Right cardiac atrium (tissue), 5 donors: ENCODE measurements at places on chromosomes 16 and 17.

DNA sequence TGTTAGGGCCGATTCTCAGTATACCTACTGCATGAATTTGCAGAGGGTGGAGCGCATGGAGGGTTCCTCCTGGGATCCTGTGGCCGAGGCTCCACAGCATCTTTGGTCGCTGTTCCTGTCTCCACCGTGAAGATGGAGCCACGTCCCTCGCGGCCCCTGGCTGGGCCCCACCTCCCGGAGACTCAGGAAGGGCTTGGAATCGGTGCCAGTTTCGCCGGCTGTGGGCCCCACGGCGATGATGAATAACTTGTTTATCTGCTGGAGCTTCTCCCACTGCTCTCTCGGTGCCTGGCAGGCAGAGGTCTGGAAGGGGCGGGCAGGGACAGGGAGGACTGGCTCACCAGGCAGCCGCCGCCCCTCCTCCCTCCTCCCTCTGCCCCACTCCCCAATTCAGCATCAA lies 8.1 kb downstream of the SLC5A11 start:
- DNase-seq, result peak; percentile 72

DNA sequence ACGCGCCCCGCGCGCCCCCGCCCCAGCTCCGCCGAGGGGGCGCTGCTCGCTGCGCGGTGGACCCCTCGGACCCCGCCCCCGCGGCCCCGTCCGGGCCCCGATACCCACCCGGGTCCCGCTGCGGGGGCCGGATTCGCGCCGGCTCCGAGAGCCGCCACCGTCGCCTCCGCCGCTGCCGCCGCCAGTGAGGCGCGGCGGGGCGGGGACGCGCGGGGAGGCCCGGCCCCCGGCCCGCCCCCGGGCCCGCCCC lies at the start of gene TBC1D16:
TBC1D16 (minus strand) TSS at position 186 of the 250 bp plus-strand sequence. CDS start 22,325 bp downstream, outside the sequence.
- DNase-seq, result no peak

- no peak for DNase-seq
These were observed 11.4 kb downstream of the SLC13A5 start for GRCh38 chr17:6701719-6702118.

DNA sequence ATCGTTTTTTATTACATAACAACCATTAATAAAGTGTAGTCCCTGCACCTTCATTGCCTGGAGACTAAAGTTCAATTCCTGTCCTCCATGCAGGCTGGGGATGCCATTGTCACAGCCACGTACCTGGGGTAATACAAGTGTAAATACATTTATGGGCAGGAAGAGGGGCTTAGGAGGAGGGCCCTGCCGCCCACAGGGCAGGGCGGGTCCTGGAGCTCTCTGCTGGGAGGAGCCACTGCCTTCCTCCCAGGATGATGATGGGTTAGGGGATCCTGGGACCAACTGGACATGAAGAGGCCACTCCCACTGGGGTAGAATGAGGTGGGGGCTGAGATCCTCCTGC lies 44.1 kb upstream of the SLC38A10 start:
- DNase-seq, result no peak

DNA sequence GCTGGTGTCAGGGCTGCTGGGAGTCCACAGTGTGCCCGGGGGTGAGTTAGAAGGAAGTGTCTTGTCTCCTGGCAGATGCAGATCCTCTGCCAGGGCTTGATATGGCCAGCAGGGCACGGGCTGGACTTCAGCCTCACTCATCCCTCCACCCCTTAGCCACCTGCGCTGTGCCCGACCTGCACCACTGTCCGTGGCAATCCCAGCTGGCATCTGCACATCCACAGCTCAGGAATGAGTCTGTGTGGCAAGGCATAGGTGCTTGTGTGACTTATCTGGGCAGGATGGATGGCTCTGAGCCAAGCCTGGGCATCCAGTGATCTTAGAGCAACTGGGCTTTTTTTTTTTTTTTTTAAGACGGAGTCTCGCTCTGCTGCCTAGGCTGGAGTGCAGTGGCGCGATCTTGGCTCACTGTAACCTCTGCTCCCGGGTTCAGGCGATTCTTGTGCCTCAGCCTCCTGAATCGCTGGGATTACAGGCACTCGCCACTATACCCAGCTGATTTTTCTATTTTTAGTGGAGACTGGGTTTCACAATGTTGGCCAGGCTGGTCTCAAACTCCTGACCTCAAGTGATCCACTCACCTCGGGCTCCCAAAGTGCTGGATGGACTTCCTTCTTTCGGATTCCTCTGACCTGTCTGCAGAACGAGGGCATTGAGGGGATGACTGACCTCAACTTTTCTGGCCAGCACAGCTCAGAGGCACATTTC lies 22.5 kb upstream of the CACNG1 start:
- no peak for DNase-seq

DNA sequence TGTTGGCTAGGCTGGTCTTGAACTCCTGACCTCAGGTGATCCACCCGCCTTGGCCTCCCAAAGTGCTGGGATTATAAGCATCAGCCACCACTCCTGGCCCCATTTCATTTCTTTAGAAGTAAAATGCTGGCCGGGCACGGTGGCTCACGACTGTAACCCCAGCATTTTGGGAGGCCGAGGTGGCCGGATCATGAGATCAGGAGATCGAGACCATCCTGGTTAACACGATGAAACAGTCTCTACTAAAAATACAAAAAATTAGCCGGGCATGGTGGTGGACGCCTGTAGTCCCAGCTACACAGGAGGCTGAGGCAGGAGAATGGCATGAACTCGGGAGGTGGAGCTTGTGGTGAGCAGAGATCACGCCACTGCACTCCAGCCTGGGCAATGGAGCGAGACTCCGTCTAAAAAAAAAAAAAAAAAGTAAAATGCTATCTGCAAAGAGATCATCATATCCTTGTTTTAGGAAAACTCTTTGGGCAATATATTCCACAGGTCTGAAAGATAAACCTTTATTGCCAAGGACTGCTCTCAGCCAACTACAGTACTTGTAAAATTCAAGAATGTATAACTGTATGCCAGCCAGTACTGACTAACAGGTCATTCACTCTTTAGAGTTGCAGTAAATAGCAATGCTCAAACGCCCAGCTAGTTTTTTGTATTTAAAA lies 3.8 kb downstream of the GJC1 start:
- no peak for DNase-seq

- no peak for DNase-seq
These were observed 35.8 kb downstream of the MPRIP start for GRCh38 chr17:17077861-17078732.

- no peak for DNase-seq
These were observed 41.2 kb downstream of the HELZ start for GRCh38 chr17:67203818-67204217.

DNA sequence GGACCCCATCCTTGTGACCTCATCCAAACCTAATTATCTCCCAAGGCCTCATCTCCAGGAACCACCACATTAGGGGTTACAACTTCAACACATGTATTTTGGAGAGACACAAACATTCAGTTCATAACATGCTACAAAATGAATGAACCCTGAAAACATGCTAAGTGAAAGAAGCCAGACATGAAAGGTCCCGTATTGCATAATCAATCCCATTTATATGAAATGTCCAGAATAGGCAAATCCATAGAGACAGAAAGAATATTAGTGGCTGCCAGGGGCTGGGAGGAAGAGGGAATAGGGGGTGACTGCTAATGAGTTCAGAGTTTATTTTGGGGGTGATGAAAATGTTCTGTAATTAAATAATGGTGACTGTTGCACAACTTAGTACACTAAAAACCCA lies 3.7 kb upstream of the IL34 start:
- DNase-seq, result no peak

DNA sequence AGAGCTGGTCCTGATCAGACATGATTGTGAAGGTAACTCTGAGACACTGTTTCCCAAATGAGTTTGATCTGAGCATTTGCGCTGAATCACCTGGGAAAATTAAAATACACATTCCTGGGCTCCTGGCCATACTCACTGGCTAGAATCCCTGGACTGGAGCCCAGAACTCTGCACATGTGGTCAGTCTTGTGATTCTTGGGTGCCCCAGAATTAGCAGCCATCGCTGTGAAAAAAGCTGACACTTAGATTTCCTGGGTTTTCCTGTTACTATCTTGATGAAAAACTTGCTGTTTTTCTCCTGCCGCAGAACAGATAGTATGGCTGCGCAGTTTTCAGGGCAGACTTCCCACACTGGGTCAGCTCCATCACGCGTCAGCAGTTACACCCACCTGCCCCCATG lies 24.6 kb downstream of the NECAB2 start:
- peak; percentile 29 for DNase-seq

DNA sequence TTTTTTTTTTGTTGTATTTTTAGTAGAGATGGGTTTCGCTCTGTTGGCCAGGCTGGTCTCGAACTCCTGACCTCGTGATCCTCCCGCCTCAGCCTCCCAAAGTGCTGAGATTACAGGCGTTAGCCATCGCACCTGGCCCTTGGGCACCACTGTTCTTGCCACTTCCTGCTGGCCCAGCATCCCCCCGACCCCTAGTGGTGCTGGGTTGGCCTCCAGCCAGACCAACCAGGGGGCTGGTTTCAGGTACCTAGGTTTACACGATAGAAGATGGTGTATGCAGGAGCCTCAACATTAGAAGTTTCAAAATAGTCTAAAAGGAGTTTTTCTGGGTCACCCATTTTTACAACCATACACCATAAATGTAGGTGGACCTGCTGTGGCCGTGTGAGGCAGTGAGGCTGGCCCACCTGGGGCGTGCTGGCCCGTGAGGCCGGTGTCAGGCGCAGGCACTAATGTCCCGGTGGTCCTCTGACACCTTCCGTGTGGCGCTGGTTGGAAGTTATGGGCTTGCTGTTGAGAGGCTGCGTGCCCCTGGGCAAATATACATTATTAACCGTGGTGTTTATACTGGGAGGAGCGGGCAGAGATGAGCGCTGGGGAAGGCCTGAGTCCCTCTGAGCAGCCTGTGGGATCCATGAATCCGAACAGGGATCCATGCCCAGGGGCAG lies 43.5 kb downstream of the CFAP20 start:
- DNase-seq, result no peak

DNA sequence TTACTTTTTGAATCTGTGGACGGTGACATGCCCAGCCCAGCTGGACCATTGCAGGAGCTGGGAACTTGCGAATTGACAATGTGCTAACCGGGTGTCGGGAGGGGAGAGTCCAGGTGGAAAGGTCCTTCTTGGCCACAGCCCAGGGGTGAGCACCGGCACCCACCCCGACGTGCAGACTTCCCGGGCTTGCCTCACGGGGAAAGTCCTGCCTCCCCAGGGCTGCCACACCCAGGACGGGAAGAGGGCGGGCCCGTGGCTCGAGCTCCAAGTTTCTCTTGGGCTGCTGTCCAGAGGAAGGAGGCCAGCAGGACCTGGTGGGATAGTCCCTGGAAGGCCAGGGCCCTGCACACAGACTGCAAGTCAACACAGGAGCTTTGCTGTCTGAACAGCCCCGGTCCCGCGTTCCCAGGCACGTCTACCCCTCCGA lies 17.7 kb downstream of the CARD14 start:
- DNase-seq, result peak; percentile 88

GRCh38 chr16:77488652-77489051 lies 53.8 kb upstream of the ADAMTS18 start:
- no peak for DNase-seq

DNA sequence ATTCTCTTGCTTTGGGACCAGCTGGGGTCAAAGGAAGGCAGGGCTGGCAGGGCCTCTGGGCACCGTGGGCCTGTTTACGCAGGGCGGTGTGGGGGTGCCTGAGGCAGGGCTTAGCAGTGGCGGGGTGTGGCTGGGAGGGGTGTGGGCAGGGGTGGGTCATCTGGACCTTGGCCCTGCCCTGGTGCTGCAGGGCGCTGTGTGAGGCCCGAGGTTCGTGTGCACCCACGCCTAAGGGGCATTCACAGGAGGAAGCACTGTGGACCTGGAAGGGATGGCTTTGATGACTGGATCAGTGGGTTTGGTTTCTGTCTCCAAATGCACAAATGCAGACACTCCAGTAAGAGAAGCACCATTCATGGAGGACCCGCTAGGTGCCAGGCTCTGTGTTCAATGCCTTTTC lies 37.3 kb downstream of the BCO1 start:
- DNase-seq, result no peak

GRCh38 chr16:31471875-31472708 lies at the start of gene TGFB1I1:
Gene TGFB1I1, plus strand, starts transcription at chr16:31472152. Its CDS starts 37 bp downstream, at chr16:31472189.
- peak; percentile 92 for DNase-seq

GRCh38 chr16:78096386-78096785 lies 3.1 kb upstream of the WWOX start:
- no peak for DNase-seq

- DNase-seq, result no peak
These were observed 27.8 kb upstream of the TAC4 start for GRCh38 chr17:49875685-49876084.

GRCh38 chr16:23837553-23838308 lies 1.9 kb downstream of the PRKCB start:
- DNase-seq, result no peak

GRCh38 chr16:50061326-50061725 lies 4.4 kb upstream of the HEATR3 start:
- DNase-seq, result no peak

- DNase-seq, result no peak
These were observed 2.5 kb upstream of the SMPD3 start for GRCh38 chr16:68450741-68451255.
